ENCODE measurements at places on chromosomes 13 and 19.

GRCh38 chr13:82480415-82480814 is 1401.9 kb downstream of the SLITRK1 start:
- no peak for DNase-seq

DNA sequence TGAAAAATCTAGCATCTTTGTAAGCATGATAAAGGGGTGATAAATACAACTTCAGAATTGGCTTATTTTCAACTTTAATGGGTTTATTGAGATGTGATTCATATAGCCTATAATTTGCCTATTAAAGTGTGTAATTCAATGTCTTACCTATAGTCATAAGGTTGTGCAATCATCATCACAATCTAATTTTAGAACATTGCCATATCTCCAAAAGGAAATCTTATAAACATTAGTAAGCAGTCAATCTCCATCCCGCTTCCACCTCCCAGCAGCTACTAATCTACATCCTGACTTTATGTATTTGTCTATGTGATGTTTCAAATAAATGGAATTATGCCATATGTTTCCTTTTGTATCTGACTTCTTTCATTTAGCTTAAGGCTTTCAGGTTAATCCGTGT is 145.2 kb upstream of the KLHL1 start:
- DNase-seq: peak; percentile 45

DNA sequence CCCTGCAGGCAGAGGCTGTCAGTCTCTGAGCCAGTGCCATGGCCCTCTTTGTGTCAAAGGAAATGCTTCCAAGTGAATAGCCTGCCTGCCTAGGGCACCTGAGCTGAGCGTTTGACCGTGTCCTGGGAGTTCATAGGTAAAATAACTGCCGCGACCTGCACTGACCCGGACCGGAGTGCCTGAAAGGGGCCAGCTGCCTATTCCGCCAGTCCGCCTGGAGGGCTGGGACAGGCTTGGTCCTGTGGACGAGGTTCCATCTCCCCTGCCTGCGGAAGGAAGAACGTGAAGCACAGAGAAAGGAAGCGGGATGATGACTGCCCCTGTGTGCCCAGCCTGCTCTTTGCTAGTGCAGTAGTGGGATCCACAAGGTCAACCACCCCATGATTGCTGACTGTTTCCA is 17.5 kb upstream of the ZNF492 start:
- DNase-seq: no peak

DNA sequence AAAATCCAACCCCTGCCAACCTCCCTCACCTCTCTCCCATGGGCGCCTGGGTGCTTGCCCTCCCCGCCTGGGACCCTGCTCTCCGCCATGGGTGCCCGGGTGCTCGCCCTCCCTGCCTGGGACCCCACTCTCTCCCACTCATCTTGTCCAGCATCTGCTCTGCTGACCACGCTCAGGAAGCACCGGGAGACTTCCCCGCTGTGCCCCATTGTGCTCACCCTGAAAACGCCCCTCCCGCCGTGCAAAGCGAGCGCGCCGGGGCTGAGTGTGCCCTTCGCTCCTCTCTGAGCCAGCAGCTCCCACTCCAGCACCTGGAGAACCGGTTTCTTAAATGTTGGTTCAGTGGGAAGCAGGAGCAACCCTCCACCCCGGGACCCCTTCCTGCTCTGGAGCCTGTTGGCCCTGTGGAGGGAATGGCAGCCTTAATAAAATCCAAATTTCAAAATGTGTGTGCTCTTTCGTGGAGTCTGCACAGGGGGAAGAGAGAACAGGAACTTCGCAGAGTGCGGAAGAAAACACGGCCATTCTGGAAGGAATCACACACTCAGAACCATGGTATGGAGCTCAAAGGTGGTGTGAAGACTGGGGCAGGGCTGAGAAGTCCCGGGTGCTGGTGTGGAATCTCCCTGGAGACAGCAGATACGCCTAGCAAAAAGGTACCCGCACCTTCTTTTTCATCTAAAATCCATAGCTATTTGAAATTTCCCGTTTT is 23.1 kb upstream of the CDC16 start:
- DNase-seq: no peak

GRCh38 chr19:48844472-48844871 is 8.2 kb upstream of the HSD17B14 start:
- peak; percentile 54 for DNase-seq

DNA sequence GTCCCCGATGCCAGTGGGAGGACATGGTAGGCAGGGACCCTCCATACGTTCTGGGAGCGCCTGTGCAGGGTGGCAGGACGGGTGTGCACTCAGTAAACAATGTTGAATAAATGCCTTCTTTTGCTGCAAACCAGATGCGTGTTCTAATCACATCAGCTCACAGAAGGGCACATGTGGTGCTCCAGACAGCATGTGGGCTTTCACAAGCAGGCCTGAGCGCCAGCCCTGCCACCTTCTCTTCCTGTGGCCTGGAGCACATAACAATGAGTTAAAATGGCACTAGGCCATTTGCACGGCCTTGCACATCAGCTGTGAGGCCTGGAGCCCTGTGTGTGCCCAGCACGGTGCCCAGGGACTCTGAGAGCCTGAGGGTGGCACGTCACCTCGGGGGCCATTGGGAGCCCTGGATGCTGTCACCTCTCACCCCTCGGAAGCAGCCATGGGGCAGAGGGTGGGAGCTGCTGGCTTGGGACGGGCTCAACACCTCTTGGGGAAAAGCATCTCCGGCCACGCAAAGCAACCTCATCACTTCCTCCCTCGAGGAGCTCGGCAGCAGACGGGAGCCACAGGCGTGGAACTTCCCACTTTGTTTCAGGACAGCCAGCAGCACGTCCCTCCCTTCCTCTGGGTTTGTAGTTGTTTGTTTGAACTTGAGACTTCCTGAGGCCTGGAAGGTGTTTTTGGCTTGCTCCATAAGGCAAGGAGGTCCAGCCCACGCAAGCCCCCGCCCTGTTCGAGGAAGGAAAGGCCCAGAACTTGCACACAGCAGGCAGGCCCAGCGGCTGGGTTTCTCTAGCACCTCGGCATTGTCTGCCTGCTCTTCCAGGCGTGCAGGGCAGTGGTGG is 9.8 kb downstream of the MCF2L start:
- no peak for DNase-seq

DNA sequence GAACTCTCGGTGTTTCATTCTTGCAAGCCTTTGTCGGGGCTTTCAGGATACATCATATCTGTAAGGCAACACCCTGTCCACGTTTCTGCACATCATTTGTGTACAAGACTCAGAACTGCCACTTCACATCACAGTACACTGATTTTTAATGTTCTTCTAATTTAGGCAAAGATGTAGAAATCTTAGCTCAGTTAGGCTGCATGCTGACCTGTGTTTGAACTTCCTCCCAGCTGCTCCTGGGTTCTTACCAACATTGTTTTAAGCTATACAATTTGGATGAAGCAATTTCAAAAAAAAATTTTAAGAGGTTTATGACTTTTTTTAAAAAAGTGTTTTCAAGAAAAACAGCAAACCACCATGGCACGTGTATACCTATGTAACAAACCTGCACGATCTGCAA is 1047.9 kb upstream of the SLC10A2 start:
- peak; percentile 85 for DNase-seq

GRCh38 chr19:13796301-13797057 is 1.2 kb downstream of the ZSWIM4 start:
- peak; percentile 93 for DNase-seq

DNA sequence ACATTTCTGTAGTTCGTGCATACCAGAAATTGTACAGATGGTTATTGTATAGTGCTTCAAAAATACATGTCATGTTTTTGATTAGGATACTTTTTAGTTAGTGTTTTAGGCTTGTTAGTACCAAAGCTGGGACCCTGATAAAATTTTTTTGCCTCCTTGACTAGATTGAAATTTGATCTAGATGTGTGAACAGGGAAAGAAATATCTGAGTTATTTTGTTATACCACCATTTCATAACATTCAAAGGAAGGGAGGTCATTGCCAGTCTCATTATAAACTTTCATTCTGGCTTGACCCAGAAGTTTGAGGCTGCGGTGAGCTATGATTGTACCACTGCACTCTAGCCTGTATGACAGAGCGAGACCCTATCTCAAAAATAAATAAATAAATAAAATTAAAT is 9.0 kb downstream of the LMO7 start:
- DNase-seq: peak; percentile 69

- no peak for DNase-seq
Observed at GRCh38 chr13:25149711-25150110, 22.4 kb downstream of the AMER2 start.

DNA sequence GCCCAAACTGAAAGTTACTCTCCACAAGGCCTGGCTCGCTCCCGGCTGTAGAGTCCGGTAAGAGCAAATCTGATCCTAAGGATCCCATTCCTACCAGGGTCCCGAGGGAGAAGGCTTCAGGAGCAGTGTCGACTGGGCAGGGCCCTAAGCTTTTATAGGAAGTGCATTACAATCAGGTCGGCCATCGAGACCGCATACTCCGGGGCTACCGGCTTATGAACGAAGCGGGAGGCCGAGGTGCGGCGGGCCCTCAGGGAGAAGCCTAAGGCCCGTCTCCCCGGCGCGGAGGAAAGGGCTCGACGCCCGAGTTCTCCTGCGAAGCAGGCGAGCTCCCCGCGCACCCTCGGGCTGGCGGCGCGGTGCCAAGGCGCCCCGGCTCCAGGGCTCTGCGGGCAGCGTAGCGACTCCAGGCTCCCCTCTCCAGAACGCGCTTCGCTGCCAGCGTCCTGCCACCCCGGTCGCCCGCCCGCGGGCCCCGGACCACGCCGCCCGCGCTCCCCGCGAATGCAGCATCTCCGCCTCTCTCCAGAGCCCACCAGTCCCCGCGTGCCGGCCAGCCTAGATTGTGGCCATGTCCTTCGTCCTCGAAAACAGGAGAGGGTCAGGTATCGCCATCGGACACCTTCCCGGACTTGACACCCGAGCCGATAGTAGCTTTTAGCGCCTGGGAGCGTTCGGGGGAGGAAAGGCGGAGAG is 1.4 kb downstream of the EFNB2 start:
- DNase-seq: peak; percentile 87

DNA sequence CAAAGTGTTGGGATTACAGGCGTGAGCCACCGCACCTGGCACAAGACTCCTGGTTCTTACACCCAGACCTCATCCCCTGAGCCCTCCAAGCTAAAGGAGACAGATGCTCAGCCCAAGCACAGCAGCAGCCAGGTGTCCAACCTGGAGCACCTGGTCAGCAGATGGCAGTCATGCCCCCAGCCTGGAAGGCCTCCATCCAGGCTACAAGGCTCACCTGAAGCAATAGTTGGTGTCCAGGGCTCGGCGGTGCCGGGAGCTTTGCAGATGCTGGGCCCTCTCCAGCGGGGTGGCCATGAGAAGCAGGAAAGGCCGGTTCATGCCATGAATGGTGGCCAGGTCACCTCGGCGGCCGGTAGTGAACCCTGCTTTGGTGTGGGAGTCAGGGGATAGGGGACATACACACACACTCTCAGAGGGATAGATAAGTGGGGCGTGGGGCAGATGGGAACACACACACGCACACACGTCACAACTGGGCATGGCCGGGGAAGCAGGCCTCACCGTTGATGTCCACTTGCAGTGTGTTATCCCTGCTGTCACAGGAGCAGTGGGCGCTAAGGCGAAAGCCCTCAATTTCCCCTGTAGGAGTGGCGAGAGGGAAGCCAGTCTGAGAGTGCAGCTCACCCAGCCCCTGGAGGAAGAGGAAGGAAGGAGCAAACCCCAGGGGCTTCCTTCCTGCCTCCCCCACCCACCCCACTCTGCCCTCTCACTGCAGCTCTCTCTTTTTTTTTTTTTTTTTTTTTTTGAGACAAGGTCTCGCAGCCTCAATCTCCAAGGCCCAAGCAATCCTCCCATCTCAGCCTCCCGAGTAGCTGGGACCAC is 11.8 kb downstream of the TGFB1 start:
- no peak for DNase-seq

DNA sequence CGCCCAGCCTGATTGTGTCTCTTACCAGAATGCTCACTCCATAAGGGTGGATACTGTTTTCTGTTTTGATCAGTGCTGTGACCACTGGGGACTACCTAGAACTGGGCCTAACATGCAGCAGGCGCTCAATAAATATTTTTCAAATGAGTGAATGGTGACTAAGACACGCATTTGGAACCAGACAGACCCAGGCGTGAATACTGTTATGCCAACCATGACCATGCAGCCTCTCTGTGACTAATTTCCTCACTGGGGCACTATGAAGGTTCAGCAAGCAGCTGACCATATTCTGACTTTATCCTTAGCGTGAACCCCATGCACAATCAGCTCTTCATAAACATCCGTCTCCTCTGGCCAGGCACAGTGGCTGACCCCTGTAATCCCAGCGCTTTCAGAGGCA is 13.0 kb upstream of the SPC24 start:
- peak; percentile 98 for DNase-seq

- no peak for DNase-seq
Observed at GRCh38 chr19:38742296-38742695, 2.0 kb downstream of the CAPN12 start.

DNA sequence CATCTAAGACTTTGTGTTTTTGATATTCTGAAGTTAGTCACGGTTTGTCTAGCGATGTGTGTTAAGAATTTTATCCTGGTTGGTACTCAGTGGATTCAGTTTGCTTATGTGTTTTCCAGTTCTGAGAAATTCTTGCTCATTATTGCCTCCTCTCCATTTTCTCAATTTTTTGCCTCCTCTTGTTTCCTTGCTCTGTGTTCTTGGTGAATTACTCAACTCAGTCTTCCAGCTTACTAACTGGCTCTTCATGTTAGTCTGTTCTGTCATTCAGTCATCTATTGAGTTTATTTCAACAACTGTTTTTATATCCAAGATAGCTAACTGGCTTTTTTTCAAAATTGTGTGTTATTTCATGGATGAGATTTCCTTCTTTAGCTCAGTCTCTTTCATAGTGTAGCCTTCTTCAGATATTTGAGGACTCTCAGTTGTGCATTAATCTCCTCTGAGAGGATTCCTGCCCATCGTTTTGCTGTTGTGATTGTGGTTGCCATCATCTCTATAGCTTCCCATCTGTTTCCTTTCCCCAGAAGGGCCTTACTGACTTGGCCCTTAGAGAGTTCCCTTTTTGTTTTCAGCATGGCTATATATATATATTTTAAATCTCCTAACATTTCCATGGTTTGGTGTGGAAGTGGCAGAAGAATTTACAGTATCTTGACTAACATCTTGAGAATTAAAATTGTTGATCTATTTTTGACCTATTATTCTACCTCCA is 6.2 kb downstream of the SETDB2 start:
- no peak for DNase-seq

- no peak for DNase-seq
Observed at GRCh38 chr13:36875961-36876360, 44.1 kb downstream of the SMAD9 start.

DNA sequence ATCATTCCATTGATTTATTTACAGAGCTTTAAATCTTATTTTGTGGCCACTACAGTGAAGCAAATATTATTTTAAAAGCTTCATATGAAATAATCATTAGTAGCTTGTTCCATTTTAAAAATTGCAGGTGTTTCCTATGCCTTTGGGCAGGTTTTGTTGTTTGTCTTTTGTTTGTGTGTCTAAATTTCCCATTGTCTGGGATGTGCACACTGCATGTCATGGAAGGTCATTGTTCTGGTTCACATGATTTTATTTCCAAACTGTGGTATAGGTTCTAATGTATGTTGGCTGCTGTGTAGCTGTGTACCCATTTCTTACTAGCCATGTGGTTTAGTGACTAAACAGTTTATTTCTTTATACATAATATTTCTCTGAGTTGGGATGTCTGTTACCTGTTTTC is 65.6 kb downstream of the COL4A2 start:
- no peak for DNase-seq

All from iris pigment epithelial cell (primary cell).